ENCODE measurements at places on chromosomes 2 and 18.

GRCh38 chr2:16674154-16674553, 8.5 kb upstream of the CYRIA start:
- DNase-seq, result no peak

GRCh38 chr2:48114256-48114655, 208.0 kb upstream of the FBXO11 start:
- peak; percentile 53 for DNase-seq

DNA sequence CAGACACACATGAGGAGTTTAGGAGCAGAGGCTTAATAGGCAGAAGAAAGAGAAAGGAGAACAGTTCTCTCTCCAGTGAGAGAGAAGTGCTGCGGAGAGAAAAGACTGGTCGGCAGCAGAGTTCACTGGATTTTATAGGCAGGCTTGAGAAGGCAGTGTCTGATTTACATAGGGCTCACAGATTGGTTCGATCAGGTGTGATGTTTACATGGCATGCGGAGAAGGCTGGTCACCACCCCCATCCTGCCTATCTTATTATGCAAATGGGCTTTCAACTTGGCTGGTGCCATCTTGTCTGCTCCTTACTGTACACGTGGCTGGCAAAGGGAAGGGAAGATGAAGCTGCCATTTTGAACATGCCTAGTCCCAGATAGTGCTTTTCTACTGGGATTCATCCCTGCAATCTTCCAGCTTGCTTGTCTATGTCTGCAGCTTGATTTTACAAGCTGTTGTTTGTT, 113.4 kb downstream of the AP1S3 start:
- DNase-seq, result no peak

GRCh38 chr18:2683055-2683454, 27.5 kb downstream of the SMCHD1 start:
- no peak for DNase-seq

DNA sequence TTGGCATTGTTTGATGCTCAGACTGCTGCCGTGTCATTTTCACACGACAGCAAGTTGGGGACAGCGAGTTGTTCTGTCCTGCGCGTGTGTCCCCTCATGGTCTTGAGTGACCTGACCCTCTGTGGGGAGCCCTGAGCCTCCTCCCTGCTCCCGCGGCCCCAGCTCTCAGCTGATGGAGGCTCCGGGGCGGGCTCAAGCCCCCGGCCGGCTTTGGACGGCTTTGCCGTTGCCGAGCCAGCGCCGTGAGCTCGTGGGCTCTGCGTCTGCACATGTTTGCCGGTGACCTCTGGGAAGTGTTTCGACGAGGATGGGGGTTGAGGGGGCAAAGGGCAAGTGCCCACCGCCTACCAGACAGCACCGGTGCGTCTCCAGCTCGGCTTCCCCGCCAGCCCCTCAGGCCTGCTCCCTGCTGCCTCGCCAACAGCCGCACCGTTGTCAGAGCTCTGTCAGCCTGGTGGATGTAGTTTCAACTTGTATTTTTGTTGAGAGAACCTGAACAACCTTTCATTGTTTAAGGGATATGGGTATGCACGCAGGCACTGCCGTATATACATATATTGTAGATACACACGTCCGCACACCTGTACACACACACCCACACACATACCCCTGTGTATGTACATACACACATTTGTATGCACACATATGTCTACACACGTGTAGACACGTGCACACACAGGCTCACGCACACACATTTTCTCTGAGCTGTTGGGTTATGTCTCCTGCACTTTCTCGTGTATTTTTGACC, 13.7 kb downstream of the PDCD1 start:
- DNase-seq, result no peak

- DNase-seq, result no peak
Measured at GRCh38 chr18:28766721-28767120, 589.8 kb upstream of the CDH2 start.

GRCh38 chr2:181575024-181575649, 81.8 kb downstream of the CERKL start:
- no peak for DNase-seq

GRCh38 chr18:55753643-55754263, 165.8 kb upstream of the TCF4 start:
- no peak for DNase-seq

- DNase-seq, result no peak
Measured at GRCh38 chr2:44941551-44942234, at the start of gene SIX3. Gene SIX3, plus strand, starts transcription at chr2:44941702. Its CDS starts 403 bp downstream, at chr2:44942105.

GRCh38 chr2:226544596-226545210, 254.9 kb downstream of the IRS1 start:
- DNase-seq, result no peak

- no peak for DNase-seq
Measured at GRCh38 chr2:234102112-234102511, 51.6 kb downstream of the SPP2 start.

DNA sequence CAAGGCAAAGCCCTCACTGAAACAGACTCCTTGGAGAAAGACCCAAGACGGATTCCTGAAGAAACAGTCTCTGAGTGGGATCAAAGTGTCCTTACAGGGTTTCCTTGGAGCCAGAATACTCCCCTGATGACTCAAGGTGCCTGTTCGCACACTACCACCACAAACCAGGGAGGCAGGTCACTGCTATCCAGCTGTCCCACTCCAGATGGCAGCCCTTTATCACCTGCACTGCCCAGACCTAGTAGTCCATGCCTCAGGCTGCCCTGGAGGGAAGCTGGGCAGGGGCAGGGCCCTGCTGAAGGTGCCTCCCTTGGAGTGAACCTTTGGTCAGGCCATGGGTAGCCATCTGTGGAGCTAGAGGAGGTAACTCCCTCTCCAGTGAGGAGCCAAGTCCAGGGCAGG, 34.1 kb downstream of the TRABD2A start:
- DNase-seq, result no peak

- no peak for DNase-seq
Measured at GRCh38 chr2:233079953-233080835, 20.1 kb downstream of the INPP5D start.

GRCh38 chr2:727071-727470, 49.9 kb upstream of the TMEM18 start:
- no peak for DNase-seq

DNA sequence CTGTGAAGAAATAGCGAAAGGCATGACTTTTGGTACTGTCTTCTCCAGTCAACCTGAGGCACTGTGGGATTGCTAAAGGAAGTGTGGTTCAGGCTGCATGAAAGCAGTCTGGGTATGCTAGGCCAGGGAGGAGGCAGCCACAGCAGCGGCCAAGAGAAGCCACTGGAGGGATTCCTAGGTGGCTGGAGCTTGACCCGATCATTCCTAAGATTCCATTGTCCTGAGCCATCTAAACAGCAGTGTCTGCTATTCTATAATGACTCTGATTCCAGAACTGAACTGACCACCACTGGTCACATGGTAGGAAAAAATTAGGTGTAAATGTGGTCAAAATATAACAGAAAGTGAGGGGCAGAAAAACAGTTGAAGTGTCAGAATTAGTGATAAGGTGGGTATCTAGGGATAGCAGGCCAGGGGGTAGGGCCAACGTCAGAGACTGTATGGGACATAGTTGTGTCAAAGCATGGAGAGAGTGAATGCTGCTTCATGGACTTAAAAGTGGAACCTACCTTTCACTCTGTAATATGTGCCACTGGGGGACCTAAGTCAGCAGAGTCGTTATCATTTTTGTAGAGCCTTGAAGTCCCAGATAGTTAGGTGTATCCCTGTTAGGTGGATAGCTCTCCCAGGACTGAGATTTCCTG, 204.6 kb downstream of the CTNNA2 start:
- no peak for DNase-seq

- no peak for DNase-seq
Measured at GRCh38 chr2:156405586-156405985, 30.6 kb upstream of the GPD2 start.

DNA sequence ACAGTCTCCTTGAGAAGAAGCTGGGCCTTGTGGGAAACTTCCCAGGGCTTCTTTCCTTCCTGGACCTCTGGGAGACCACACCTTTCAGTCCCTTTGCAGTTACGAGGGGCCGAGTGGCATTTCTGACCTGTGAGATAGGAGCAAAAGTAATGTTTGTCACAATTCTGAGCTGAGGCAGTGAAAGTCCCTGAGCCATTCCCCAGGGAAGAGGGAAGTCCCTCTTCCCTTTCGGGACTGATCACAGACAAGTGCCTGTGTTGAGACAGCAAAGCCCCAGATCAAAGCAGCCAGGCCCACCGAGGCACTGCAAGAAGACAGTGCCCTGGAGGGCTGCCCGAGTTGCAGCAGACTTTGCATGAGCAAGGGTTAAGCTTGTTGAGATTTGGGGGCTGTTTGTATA, 41.9 kb downstream of the RHOB start:
- no peak for DNase-seq

GRCh38 chr2:5740817-5741216, 48.6 kb downstream of the SOX11 start:
- DNase-seq, result no peak

DNA sequence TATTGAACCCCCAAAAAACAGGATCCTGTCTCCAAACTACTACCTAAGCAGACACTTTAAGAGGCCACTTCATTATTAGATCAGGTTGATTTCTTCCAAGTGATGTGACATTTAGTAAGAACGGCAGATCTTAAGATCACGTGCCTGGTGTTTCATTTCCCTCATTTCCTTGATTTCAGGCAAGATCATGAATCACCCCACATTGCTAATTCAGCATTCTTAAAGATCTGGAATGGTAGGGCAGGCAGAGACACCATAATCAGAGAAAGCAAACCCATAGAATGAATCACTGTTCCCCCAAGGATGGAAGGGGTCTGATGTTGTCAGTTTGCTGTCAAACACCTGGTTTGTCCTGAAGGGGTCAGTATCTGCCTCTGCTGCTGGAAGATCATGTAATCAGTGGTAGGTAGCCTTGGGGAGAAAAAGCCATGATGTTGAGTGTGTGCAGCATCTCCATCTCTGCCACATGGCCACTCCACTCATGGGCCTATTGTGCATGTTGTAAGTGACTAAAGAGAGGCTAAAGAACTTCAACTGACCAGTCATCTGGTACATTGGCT, 133.9 kb downstream of the ARHGAP15 start:
- DNase-seq, result no peak

- no peak for DNase-seq
Measured at GRCh38 chr2:9311488-9311887, 104.9 kb downstream of the ASAP2 start.

- DNase-seq, result no peak
Measured at GRCh38 chr2:166802475-166802874, 85.8 kb upstream of the XIRP2 start.

GRCh38 chr2:178530131-178530530, 49.9 kb downstream of the PLEKHA3 start:
- no peak for DNase-seq
